ENCODE measurements at places on chromosomes 7 and 10. TPM values are rescaled to one million over a fixed set of nuclear protein-coding genes. Genes with fewer than 3 reads are reported as not detected.
A peak's percentile ranks its signal among the peaks of the same experiment; 100 is the strongest.

- peak; percentile 30 for DNase-seq
- H3K27me3 ChIP-seq = no peaks in the 10 kb centered on the region
- no peak overlapping the region for H3K4me3 ChIP-seq
- H3K27ac ChIP-seq = no peak overlapping the region
- H3K4me1 ChIP-seq = no peaks in the 10 kb centered on the region
- no peaks in the 10 kb centered on the region for H3K36me3 ChIP-seq
Measured at GRCh38 chr10:78178940-78179339, 145.3 kb downstream of the RPS24 start.

- no peaks in the 10 kb centered on the region for H3K27me3 ChIP-seq
- H3K4me1 ChIP-seq = no peaks in the 10 kb centered on the region
- no peak overlapping the region for H3K4me3 ChIP-seq
- DNase-seq = no peak
- no peak overlapping the region for H3K27ac ChIP-seq
Measured at GRCh38 chr10:26407406-26407969, 30.7 kb upstream of the APBB1IP start.

GRCh38 chr7:1388703-1389335 is 70.5 kb downstream of the MICALL2 start:
- no peaks in the 10 kb centered on the region for H3K27me3 ChIP-seq
- peak; percentile 70 for DNase-seq
- no peak overlapping the region for H3K27ac ChIP-seq
- no peaks in the 10 kb centered on the region for H3K36me3 ChIP-seq
- H3K4me3 ChIP-seq = no peak overlapping the region

GRCh38 chr10:35643151-35644049 is 1.3 kb upstream of the FZD8 start:
- H3K36me3 ChIP-seq = no peaks in the 10 kb centered on the region
- H3K27ac ChIP-seq = peak overlapping the region; percentile 70
- peak; percentile 78 for DNase-seq

- no peaks in the 10 kb centered on the region for H3K36me3 ChIP-seq
- no peak overlapping the region for H3K27ac ChIP-seq
- peaks cover 16% of the 10 kb centered on the region for H3K4me1 ChIP-seq
Measured at GRCh38 chr10:50473756-50474155, 150.0 kb downstream of the SGMS1 start.

DNA sequence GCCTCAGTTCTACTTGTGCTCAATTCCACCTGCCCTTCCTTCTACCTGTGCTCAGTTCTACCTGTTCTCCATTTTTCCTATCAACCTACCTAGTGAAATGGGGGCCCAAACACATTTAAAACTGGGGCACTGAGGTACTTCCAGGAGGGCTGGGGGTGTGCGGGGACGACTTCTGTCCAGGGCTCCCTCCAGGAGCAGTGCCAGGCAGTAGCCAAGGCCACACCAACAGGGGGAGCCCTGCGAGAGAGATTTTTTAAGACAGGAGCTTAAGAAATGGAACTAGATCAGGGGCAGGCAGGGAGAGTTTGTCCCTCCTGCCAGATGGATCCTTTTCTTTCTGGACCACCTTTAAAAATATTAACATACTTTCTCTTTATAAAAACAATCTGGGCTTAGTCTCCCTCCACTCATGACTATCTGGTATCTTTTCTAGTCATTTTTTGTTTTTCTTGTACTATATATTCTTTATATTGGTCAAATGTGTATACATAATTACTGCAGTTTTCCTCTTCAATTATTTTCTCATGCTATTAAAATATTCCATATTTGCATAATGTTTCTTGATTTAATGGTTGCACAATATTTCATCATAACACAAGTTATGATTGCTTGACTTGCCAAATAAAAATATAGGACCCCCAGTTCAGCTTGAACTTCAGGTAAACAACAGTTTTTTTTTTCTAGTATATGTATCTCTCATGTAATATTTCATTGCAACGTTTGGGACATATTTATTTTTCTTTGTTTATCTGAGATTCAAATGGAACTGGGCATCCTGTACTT is 47.3 kb upstream of the INSYN2A start:
- no peaks in the 10 kb centered on the region for H3K4me1 ChIP-seq
- peak; percentile 34 for DNase-seq
- no peaks in the 10 kb centered on the region for H3K36me3 ChIP-seq
- no peak overlapping the region for H3K27ac ChIP-seq
- no peak overlapping the region for H3K4me3 ChIP-seq
- no peaks in the 10 kb centered on the region for H3K27me3 ChIP-seq

- H3K4me1 ChIP-seq = no peaks in the 10 kb centered on the region
- H3K4me3 ChIP-seq = no peak overlapping the region
- H3K36me3 ChIP-seq = no peaks in the 10 kb centered on the region
- no peak for DNase-seq
- no peaks in the 10 kb centered on the region for H3K27me3 ChIP-seq
Measured at GRCh38 chr10:78579995-78580394, 488.8 kb upstream of the ZMIZ1 start.

- H3K4me1 ChIP-seq = no peaks in the 10 kb centered on the region
- H3K4me3 ChIP-seq = no peak overlapping the region
- no peaks in the 10 kb centered on the region for H3K27me3 ChIP-seq
- DNase-seq = no peak
- H3K36me3 ChIP-seq = no peaks in the 10 kb centered on the region
Measured at GRCh38 chr10:106396192-106396591, 768.3 kb downstream of the SORCS1 start.

GRCh38 chr7:36127075-36127740 is 25.8 kb upstream of the EEPD1 start:
- DNase-seq = no peak
- no peaks in the 10 kb centered on the region for H3K27me3 ChIP-seq
- H3K4me3 ChIP-seq = no peak overlapping the region
- H3K4me1 ChIP-seq = no peaks in the 10 kb centered on the region
- no peak overlapping the region for H3K27ac ChIP-seq

DNA sequence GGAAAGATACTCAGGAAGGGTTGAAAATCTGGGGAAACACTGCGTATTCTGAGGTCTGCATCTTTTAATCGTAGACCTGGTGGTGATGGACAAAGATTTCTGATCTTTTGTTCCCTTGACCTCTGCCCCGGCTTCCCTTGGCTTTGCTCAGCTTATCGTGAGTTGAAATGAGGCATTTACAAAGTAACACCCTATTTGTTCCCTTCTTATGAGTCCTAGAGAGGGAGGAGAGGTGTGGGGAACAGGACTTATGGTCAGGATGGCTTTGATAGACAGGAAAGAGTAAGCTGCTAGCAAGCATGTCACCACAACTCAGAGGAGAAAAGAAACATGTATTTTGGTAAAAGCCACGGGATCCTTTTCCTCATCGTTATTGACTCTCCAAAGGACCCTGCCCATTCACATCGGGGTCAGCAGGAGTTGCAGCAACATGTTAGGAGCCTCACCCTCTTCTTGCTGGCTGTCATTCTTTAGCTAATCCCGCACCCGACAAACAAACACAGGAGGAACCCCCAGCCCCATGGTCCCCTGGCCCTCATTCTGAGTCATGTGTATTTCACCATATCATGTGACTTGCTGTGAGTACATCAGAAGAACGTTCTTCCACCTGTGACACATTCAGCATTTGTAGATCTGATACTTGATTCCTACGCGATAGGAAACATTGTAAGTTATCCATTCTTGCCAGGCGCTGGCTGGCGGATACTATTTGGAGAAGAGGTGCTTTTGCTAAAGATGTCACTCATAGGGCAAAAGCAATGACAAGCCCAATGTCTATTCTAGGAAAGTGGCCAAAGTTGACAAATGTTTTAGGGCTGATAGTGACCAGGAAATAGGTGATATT is 170.1 kb downstream of the RTKN2 start:
- H3K27ac ChIP-seq = no peak overlapping the region
- no peak overlapping the region for H3K4me3 ChIP-seq
- no peaks in the 10 kb centered on the region for H3K4me1 ChIP-seq
- H3K27me3 ChIP-seq = no peaks in the 10 kb centered on the region
- H3K36me3 ChIP-seq = no peaks in the 10 kb centered on the region

GRCh38 chr7:19390795-19391194 is 245.6 kb upstream of the FERD3L start:
- no peak overlapping the region for H3K4me3 ChIP-seq
- DNase-seq = no peak
- no peak overlapping the region for H3K27ac ChIP-seq

DNA sequence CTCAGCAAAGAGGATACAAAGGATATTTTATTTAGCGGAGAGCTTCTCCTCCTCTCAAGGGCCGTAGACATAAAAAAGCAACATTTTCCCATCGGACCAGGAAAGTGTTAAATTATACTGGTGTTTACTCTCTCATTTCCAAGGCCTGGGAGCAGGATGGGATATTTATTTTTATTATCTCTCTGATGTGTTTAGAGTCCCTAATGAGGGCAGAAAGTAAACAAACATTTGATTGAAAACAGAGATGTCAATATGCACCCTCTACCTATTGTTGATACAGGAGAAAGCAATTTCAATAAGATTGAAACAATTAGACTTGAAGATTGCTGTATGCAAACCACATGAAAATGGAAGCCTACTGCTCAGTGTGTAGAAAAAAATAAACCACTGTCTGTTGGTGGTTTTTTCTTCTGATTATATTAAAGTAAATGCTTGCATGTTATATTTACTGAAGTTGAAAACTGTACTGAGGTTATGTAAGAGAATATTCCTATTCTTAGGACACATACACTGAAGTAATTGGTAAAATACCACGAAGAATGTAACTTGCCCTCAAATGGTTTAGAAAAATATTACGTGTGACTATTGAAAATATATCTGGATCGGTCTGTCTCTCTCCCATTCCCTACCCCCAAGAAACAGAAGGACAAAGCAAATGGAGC is 59.3 kb downstream of the ATXN7L1 start:
- no peak overlapping the region for H3K4me3 ChIP-seq
- no peak for DNase-seq
- no peak overlapping the region for H3K27ac ChIP-seq
- H3K36me3 ChIP-seq = no peaks in the 10 kb centered on the region

GRCh38 chr10:65710306-65710705 is 1215.5 kb upstream of the LRRTM3 start:
- DNase-seq = no peak
- no peaks in the 10 kb centered on the region for H3K27me3 ChIP-seq

DNA sequence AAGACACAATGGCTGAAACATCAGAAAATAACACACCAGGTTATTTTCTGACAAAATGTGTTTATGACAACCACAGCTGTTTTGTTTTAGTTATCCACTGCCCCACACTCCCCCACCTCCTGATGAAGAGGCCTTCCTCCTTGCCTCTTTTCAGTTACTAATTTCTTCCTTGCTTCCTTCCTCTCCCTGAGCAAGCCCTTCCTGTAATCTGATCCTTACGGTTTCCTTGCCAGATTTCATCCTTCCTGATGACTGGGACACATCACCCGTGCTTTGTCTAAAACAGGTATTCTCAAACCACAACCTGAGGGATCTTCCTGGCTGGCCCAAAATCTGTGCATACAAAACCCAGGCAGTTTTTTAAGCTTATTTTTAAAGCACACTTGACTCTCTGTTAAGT is 39.4 kb downstream of the CHST15 start:
- no peak overlapping the region for H3K4me3 ChIP-seq
- no peaks in the 10 kb centered on the region for H3K27me3 ChIP-seq
- H3K36me3 ChIP-seq = no peaks in the 10 kb centered on the region

DNA sequence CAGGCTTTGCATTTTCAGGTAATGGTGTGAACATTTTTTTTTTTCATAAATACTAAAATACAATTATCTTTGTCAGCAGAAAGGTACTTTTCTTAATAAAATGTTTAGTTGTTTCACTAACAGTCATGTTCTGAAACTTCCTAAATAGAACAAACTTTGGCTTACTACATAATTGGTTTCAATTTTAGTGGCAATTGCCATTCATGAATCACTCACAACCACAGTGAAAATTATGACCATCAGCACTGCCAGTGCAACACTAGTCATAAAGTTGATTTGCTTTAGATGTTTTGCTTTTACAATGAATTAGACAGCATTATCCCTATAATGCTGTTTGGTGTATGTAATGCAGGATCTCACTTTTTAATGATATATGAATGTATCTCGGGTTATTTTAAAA is 297.6 kb upstream of the PLXDC2 start:
- H3K4me1 ChIP-seq = no peaks in the 10 kb centered on the region
- no peak overlapping the region for H3K27ac ChIP-seq
- no peaks in the 10 kb centered on the region for H3K27me3 ChIP-seq
- H3K4me3 ChIP-seq = no peak overlapping the region
- DNase-seq = no peak
- no peaks in the 10 kb centered on the region for H3K36me3 ChIP-seq

GRCh38 chr7:104921596-104921995 is 92.4 kb upstream of the KMT2E start:
- DNase-seq = no peak
- no peaks in the 10 kb centered on the region for H3K27me3 ChIP-seq
- no peaks in the 10 kb centered on the region for H3K4me1 ChIP-seq

DNA sequence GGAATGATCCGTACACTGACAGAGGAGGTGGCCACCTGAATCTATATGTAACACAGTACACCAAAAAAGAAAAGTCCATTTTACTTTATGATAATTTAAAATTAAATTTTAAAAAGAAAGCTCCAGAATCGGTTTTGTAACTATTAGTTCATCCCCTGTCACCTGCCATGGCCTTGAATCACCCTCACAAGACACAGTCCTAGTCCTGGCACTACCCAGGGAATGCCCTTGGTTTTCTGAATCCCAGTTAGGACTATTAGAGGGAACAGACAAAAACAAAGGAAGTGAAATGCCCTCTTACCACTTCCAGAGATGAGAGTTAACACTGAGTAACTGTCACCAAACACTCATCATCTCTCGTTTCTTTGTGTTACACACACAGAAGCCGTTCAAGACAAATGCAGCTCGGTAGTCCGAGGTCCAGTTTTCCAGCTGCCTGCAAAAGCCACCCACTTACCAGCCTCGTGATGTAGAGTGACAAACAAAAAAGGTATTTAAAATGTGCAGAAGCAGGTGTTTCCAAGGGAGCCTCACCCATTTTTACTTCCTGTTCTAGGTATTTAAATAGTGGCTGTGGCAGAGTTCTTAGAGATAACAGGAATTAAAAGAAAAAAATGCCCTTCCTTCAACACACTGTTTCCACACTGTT is 6.1 kb downstream of the PTPRN2 start:
- H3K4me3 ChIP-seq = no peak overlapping the region
- no peak overlapping the region for H3K27ac ChIP-seq
- DNase-seq = no peak
- H3K4me1 ChIP-seq = peaks cover 11% of the 10 kb centered on the region
- H3K27me3 ChIP-seq = peaks cover 20% of the 10 kb centered on the region
- H3K36me3 ChIP-seq = no peaks in the 10 kb centered on the region

- H3K4me3 ChIP-seq = peak overlapping the region; percentile 12
- peak overlapping the region; percentile 73 for H3K27ac ChIP-seq
- peaks cover 14% of the 10 kb centered on the region for H3K4me1 ChIP-seq
- no peaks in the 10 kb centered on the region for H3K36me3 ChIP-seq
- peak; percentile 52 for DNase-seq
Measured at GRCh38 chr7:27100694-27101170, 1.8 kb downstream of the HOXA2 start.

- H3K36me3 ChIP-seq = no peaks in the 10 kb centered on the region
- H3K27ac ChIP-seq = no peak overlapping the region
- H3K27me3 ChIP-seq = no peaks in the 10 kb centered on the region
- H3K4me3 ChIP-seq = no peak overlapping the region
- no peak for DNase-seq
Measured at GRCh38 chr7:47095946-47096345, 486.0 kb downstream of the TNS3 start.

GRCh38 chr7:50304129-50304910 is at the start of gene IKZF1:
IKZF1 (plus strand) TSS chr7:50304716; CDS start chr7:50319062, 14,346 bp downstream.
- H3K4me1 ChIP-seq = no peaks in the 10 kb centered on the region
- H3K4me3 ChIP-seq = peak within 1 kb of the TSS; percentile 25
- peaks cover 29% of the 10 kb centered on the region for H3K27me3 ChIP-seq
- no peak for DNase-seq
- H3K27ac ChIP-seq = no peak within 1 kb of the TSS

DNTT gene
- total RNA-seq = not detected

NEUROD6 gene
- total RNA-seq = not detected

EGFR gene
- 61.3 TPM for total RNA-seq

ADRB1 gene
- 0.72 TPM for total RNA-seq

SEMA4G gene
- 6.1 TPM for total RNA-seq

PIK3AP1 gene
- 28.4 TPM for total RNA-seq

Data from kidney (tissue), 22 donors.